Mesothelial cell of epicardium (in vitro differentiated cells): ENCODE measurements at places on chromosomes 11 and 22.
A peak's percentile ranks its signal among the peaks of the same experiment; 100 is the strongest.

- no peak for DNase-seq
Observed at GRCh38 chr22:49786976-49787706, 40.5 kb downstream of the BRD1 start.

DNA sequence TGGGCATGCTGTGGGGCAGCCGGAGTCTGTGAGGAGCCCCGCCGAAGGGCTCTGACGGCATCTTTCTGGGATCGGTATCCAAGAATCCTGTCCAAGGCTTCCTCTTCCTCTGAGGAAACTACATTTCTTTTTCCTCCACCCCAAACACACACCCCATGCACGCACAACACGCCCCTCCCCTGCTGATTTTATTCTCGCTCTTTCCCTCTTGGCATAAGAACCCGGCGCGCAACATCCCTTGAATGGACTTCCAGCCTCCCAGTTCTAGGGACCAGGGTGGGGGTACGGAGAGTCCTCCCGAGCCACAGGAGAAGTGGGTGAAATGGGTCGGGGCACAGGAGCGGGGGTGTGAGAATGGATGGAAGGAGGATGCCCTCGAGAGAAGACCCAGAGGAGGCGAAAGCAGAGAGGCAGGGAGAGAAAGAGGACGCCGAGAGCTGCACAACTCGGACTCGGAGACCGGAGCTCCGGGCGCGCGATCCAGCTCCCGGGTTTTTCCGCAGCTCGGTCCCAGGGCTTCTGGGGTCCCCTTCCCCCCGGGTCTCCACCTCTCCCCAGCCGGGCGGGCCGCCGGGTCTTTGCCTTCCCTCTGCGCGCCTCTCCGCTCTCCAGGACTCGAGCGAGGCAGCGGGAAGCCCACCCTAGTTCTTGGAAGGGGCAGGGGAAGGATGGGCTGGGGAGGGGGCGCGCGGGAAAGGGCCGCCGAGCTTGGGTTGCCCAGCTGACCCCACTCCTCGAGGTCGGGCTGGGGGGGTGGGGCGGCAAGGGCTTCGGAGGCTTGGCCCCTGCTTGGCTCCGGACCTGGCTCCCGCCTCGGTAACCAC lies 1.5 kb upstream of the LARGE1 start:
- peak; percentile 53 for DNase-seq

GRCh38 chr11:20031155-20032001 lies 128.9 kb downstream of the DBX1 start:
- no peak for DNase-seq

DNA sequence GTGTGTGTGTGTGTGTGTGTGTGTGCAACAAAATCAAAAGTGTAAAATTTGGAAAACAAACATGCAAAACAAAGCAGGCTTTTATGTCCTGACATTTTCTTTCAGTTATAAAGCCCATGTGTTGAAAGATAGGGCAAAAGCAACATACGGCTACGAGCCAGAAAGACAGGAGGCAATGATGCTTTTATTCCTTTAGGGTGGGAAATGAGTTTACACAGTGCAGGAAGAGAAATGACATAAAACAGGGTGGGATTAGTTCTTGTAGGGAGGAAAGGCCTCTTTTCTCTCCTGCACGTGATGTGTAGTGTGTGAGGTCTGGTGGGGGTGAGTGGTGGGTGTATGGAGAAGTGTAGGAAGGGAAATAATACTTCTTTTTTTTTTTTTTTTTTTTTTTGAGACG lies 29.4 kb downstream of the IL18 start:
- no peak for DNase-seq

- no peak for DNase-seq
Observed at GRCh38 chr11:108881131-108881530, 216.3 kb downstream of the DDX10 start.

DNA sequence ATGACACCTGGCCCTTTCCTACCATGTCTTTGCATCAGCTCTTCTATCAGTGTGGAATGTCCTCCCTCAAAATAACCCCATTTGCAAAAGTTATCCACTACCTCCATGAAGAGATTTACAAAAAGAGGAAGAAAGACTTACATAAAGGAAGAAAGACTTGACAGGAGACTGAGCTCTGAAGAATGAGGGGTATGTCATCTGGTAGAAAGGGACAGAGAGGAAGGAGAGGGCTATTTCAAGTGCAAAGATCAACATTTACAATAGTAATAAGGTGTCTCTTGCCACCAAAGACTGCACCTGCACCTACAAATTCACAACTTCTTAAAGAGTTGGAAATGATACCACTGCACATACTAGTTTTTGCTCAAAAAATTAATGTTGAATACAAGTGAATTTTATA lies 18.2 kb downstream of the PAK1 start:
- DNase-seq = no peak

GRCh38 chr22:46006379-46007002 lies 29.5 kb upstream of the WNT7B start:
- DNase-seq = peak; percentile 80

- no peak for DNase-seq
Observed at GRCh38 chr11:68026391-68027105, 3.9 kb upstream of the NDUFS8 start.

- DNase-seq = no peak
Observed at GRCh38 chr22:31742115-31742514, 7.8 kb downstream of the PRR14L start.

- DNase-seq = no peak
Observed at GRCh38 chr11:72338741-72339140, 94.8 kb upstream of the PHOX2A start.

DNA sequence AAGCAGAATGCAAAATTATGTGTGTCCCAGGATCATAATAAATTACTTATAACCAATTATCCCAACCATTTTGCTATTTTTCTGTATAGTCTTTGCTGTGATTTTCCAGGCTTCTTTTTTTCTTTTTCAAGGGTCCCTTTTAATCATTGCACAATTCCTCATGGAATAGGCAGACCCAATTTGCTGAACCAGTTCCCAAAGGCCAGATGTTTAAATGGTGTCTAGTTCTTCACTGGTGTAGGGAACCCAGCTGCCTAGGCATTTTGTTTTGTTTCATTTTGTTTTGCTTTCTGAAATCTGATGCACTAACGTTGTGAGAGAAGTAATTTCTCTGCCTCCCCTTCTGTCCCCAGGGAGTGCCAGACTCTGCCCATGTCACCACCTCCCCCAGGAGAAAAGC lies 60.4 kb downstream of the CHST1 start:
- no peak for DNase-seq

GRCh38 chr22:16818538-16818937 lies 6.7 kb downstream of the XKR3 start:
- no peak for DNase-seq

DNA sequence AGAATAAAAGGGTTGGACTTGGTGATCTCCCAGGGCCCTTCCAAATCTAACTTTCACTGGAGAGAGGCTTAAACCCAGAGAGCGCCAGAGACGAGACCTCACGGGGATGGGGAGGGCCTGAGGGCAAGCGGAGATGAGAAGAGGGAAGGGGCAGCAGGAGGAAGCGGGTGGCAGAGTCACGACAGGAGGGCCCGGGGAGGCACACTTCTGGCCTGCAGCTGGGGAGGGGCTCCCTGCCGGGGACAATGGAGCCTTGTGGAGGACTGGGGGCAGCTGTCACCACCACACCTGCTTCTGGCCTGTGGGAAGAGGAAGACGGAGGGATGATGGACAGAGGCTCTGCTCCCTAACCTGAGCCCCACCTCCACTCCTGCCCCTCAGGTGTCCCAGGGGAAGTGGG lies 40.2 kb downstream of the PDE2A start:
- no peak for DNase-seq
